ENCODE measurements at places on chromosomes 16 and 17. TPM values are rescaled to one million over a fixed set of nuclear protein-coding genes. Genes with fewer than 3 reads are reported as not detected.

Gene HOXB8
- polyA plus RNA-seq = 44.8 TPM

DNA sequence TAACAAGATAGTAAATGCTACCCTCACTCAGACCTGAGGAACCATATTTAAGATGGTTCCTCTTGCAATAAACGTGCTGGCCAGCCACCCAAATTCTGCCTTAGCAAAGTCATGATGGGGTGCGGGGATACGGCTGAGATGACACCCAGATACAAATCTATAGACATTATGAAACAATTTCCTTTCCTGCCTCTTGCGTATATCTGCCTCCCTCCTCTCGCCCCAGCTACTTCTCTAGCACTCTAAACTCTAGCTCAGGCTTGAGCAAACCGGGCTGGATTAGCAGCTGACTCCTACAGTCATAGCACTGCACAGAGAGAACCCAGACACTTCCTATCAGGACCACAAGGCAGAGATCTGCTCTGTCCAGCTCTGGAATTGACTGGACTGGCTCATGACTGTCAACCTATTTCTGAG, 22.3 kb downstream of the CD300LF start:
- no peak for DNase-seq

DNA sequence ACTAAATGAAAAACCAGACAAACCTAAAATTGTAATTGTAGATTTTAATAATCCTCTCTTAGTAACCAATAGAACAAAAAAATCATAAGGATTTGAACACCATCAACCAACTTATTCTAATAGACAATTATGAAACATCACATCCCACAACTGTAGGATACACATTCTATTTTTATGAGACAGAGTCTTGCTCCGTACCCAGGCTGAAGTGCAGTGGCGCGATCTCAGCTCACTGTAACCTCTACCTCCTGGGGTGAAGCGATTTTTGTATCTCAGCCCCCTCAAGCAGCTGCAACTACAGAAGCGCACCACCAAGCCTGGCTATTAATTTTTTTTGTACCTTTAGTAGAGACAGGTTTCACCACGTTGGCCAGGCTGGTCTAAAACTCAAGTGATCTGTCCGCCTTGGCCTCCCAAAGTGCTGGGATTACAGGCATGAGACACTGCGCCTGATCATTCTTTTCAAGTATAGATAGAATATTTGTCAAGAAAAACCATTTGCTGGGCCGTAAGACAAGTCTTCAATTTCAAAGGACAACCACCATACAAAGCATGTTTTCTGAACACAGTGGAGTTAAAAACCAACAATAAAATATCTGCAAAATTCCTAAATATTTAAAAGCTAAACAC, 49.8 kb downstream of the CREBBP start:
- DNase-seq = no peak

DNA sequence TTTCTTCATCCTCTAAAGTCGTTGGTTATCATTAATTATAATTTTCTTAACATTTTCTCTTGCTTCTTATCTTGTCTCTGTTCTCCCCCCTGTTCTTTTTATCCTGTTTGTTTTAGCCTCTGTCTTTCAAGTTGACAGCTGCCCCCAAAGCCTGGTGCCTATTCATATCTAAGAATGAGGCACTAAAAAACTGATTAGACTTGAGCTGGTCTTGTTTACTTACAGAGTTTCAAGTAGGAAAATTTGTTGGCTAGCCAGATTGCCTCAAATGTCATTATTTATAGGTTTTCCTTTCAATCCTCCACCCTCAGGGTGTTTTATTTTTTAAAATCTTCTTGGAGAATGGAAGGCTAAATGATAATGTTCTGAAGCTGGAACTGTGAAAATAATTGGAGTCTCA, 236.0 kb downstream of the UTP18 start:
- no peak for DNase-seq

DNA sequence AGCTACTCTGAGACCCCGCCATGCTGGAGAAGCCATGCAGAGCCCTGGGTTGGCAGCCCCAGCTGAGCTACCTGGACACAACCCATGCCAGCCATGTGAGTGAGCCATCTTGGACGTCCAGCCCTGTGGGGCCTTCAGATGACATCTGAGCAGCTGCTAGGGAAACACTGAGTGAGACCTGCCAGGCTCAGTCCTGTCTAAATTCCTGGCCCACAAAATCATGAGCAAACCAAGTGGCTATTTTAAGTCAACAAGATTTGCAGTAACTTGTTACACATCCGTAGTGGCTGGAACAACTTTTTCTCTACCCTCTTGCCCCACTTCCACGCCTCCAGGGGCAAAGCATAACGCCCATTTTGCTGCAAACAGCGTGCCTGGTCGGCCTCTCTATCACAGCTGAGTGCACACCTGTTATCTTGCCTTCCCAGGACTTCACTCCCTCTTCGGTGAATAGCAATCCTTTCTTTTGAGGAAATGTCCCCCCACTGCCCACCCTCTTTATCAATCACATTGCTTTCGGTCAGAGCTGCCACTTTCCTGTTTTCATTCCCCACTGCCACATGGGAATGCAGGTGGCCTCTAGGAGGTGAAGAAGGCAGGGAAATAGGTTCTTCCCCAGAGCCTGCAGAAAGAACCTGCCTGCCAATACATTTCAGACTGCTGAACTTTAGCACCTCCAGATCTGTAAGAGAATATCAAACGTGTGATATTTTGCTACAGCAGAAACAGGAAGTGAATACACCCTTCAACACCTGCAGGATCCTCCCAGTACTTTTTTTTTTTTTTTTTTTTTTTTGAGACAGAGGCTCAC, 7.4 kb upstream of the SCIMP start:
- DNase-seq = no peak

- no peak for DNase-seq
These were observed 345.2 kb upstream of the PMFBP1 start for GRCh38 chr16:72517154-72517553.

DNA sequence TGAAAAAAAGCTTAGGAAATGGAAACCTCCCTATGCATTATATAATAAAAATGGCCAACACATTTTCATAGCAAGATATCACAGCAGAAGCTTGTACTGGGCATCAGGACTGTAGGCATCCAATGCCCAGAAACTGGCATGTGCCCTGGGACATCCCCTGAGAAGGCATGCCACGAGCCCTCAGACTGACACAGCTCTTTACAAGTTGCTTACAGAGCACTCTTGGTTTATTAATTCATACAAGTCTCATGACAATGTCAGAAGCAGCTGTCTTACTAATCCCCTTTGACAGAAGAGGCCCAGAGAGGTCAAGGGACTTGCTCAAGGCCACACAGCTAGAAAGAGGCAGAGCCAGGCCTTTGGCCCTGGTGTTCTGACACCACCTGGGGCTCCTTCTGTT, 5.6 kb upstream of the CCL2 start:
- no peak for DNase-seq
